ENCODE measurements at places on chromosomes 16 and 17.
A peak's percentile ranks its signal among the peaks of the same experiment; 100 is the strongest.

- no peak for DNase-seq
Observed at GRCh38 chr17:59753522-59754467, 46.3 kb downstream of the VMP1 start.

GRCh38 chr17:9329251-9329921 is 246.2 kb downstream of the STX8 start:
- DNase-seq: no peak

DNA sequence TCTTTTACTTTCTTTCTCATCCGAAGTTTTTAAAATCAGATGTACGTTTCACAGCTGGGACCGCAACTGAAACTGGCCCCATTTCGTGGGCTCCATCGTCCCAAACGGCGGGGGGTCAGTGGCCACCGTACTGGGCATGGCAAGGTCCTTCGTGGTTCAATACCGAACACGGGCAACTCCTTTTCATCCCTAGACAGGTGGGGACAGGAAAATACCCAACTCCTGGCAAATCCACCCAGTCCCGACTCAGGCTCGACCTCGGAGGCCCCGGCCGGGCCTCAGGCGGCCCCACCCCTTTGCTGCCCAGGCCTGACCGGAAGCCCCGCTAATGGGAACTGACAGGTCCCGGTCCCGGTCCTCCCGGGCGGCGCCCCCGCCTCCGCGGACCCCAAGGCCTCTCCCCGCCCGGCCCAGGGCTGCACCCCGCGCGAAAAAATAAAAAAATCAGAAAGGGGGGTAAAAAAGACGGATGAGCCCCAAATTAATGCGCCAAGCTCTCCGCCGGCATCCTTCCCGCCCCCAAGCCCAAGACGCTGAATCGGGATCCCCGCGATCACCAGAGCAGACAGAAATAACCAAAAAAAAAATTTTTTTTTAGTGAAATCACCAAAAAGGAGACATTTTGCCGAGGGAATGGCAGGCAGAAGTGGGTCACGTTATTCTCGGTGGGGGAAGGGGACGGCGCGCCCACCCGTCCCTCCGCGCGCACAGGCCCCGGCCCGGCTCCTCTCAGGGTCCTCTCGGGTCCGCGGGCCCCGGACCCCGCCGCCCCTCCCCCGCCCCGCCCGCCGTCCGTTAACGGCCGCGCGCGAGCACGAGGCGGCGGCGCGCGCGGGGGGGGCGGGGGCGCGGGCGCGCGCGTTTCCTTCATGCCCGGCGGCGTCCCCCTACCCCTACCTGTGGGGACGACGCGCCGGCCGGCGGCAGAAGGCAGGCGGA is 562 bp downstream of the ZC3H7A start:
- DNase-seq: peak; percentile 18

DNA sequence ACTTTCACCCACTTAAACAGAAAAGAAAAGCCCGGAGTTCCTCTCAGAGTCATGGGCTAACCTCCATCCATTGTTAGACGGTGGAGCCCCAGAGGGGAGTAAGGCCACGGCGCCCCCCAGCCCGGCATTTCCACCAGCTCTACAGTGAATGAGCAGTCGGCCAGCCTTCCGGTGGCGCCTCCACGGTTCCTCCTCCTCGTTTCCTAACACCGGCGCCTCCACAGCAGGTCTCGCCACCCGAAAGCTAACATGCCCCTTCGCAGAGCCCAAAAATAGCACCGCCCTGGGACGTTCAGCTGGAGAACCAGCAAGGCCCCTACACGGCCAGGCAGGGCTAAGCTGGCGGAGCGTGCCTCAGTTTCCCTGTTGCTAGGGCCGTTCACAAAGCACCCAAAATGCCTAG is 858 bp downstream of the MMD start:
- DNase-seq: no peak

DNA sequence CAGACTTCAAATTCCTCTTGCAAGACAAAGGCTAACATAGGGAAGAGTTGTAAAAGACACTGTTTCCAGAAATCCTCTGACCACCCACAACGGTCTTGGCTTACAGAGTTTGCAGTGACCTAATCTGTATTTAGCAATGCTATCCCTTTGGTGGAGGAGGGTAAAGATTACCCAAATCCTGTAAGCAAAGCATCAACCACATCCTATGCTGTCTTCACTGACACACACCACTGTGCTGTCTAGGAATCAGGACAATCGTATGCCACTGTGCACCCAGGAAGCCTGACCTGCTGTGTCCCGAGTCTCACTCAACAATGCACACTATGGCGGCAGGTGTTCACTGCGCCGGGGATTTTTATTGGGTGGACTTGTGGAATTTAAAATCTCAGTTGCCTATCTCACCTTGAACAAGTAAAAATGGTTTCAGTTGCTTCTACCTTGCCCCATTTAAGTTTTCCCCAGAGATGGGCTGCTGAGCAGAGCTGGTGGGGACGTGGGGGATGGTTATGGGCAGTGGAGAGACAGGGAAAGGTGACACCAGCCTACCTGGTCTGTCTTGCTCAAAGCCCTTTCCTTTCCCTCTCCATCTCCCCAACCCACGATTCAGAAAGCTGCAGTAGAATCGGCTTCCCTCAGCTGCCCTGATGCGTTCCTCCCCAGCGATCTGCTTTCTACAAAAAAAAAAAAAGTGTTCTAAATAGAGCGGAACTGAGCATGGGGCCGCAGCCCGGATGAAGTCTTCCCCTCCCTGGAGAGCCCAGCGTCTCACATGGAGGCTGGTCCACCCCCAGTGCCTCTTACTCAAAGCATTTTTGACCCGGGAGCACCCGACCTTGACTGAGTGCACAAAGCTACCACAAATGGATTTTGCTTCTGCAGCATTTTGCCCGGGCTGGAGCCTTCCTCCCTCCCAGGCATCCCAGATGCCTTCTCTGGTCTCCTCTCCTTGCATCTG is 271.5 kb downstream of the SOX9 start:
- DNase-seq: peak; percentile 18

DNA sequence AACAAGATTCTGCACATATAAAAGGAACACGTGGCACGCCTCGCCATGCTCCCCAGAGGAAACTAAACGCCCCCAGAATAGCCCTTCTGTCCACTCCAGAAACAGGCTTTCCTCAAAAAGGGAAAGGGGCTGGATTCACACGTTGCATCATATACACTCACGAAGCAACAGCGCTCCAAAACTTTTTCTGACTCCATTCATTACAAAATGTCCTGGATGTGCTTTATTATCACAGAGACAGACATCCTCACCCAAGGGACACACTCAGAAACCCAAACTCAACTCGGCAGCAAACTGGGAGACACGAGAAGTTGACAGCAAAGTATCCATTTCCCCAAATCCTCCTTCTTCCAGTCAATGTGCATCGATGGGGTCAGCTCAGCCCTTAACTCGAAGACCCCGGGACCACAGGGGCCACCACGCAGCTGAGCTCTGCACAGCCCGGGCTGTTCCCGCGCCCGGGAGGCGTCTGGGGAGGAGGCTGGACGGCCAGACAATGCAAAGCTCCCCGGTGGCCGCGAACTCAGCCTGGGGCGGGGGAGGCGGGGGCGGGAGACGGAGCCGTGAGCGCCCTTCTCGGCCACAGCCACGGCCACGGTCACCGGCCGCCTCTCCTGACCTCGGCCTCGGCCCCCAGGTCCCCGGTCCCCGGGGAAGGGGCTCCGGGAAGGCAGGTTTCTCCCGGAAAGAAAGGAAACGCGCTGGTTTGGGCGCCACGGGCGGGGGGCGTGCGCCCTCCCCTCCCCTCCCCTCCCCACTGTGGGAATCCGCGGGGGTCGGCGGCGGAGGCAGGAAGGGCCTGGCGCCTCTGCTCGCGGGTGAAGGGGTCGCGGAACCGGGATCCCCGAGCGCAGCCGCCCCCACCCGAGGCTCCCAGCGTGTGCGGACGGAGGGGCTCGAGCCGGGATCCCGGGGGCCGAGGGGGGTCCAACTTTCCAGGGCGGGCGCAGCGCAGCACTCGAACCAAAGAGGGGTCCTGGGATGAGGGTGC is 1.2 kb downstream of the NXN start:
- no peak for DNase-seq

DNA sequence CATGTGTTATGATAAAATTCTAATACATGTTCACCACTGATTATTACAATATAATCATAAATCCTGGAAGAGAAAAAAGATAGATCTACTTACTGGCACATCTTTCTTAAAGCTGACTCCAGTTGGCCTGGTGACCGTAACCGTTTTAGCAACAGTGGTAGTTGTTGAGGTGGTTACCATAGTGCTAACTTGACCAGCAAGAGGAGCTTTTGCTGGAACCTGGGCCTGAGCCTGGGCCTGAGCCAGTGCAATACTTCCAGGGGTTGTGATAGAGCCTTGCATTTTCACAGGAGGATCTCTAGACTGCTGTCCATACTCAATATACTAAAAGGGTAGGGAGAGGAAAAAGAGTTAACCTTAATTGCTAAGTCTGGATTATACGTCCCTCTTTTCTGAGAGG is 36.2 kb downstream of the SETD6 start:
- no peak for DNase-seq

DNA sequence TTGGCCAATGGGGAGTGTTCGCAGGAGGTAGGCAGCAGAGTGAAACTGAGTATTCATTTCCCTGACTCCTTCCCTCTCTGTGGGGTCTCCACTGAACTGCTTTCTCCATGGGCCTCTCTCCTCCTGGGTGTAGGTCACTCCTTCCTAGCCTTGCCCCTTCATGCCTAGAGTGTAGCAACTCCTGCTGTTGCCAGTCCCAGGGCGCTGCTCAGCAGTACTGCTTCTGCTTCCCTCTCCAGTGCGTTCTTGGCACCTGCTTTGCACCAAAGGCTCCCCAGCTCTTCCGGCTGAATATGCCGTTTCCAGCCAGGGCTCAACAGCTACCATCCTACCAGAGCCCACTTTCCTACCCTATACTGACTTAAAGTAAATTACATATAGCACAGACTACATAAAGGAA is 92.2 kb downstream of the MAF start:
- no peak for DNase-seq

GRCh38 chr16:49362230-49362629 is 11.4 kb upstream of the C16orf78 start:
- DNase-seq: no peak

GRCh38 chr17:70119983-70120382 is 45.0 kb downstream of the KCNJ16 start:
- no peak for DNase-seq

GRCh38 chr17:65561452-65562205 is at the start of gene AXIN2:
Gene AXIN2, minus strand, starts transcription at chr17:65561648. Its CDS starts 3,028 bp downstream, at chr17:65558620.
- peak; percentile 96 for DNase-seq

- DNase-seq: no peak
Observed at GRCh38 chr17:42908872-42909700, 8.5 kb downstream of the G6PC1 start.

DNA sequence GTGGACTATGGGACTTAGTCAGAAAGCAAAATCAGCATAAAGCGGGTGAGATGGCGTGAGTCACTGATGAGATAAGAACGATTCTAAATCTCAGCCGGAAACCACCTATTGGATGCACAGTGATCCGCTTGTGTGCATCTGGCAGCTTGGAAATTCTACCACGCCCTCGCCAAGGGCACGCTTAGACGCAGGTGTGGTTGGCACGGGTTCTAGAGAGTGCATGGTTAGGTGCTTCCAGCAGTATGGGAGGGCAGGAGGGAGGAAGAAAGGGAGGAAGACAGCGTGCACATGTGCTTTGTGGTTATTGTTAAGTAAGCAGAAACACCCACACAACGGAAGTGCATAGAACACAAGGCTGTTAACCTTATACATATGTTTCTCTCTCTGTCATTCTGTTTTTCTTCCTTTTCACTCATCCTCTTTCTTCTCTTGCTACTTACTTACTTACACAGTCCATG is 374.0 kb upstream of the ASIC2 start:
- DNase-seq: no peak

- DNase-seq: no peak
Observed at GRCh38 chr16:12942861-12943260, 41.5 kb downstream of the SHISA9 start.

DNA sequence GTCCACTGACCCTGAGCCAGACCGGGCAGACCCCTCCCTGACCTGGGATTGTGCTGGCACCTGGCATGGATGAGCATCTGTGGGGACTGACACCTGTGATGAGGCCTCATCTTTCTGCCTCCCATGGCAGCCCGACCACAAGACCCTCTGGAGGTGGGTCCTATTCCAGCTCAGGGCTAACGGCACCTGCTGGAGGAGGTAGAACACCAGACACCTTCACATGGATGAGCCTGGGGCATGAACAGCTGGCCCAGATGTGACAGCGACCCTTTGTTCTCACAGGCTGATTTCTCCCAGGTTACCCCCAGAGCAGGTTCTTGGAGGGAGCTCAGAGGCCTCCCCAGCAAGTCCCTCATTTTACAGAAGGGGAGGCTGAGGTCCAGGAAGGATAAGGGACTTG is 46.4 kb upstream of the PIK3R6 start:
- no peak for DNase-seq

Data from T1000 (cell line).